ENCODE measurements at places on chromosomes 5 and 9. TPM values are rescaled to one million over a fixed set of nuclear protein-coding genes. Genes with fewer than 3 reads are reported as not detected.
A peak's percentile ranks its signal among the peaks of the same experiment; 100 is the strongest.

Gene SH2D3C
- 5.9 TPM for total RNA-seq

Gene FGFR4
- total RNA-seq = 2.6 TPM

Gene C7
- total RNA-seq = not detected

Gene PCDHGA4
- not detected for total RNA-seq

Gene ISL1
- not detected for total RNA-seq

Gene PCDHAC1
- total RNA-seq = not detected

Gene SLC34A1
- not detected for total RNA-seq

Gene GLRA1
- not detected for total RNA-seq

Gene FGF1
- total RNA-seq = not detected

DNA sequence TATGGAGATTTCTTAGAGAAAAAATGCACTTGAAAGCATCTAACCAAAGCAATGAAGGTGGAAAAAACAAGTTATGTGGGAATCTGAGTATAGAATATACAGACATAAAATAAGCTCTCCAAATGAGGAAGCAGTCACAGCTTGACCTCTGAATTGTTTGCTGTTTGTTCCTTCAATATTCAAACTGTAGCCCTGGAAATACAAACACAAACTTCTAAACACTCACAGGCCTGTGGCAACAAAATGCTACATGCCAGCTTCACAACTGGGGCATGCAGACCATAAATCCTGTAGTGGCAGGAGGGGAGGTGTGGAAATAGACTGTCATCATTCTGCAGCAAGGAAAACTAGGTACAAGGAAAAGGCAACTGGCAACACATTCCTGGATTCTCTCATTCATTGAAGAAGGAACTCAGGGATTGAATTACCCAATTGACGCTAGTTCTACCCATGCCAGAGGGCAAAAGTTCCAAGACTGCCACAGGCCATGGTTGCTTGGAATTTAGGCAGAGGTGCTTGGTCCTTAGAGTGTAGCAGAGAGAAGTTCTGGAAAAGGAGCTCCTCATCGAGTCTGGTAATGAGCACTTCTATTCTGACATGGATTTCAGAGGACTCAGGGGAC, 349.6 kb downstream of the PDE4D start:
- DNase-seq = no peak

DNA sequence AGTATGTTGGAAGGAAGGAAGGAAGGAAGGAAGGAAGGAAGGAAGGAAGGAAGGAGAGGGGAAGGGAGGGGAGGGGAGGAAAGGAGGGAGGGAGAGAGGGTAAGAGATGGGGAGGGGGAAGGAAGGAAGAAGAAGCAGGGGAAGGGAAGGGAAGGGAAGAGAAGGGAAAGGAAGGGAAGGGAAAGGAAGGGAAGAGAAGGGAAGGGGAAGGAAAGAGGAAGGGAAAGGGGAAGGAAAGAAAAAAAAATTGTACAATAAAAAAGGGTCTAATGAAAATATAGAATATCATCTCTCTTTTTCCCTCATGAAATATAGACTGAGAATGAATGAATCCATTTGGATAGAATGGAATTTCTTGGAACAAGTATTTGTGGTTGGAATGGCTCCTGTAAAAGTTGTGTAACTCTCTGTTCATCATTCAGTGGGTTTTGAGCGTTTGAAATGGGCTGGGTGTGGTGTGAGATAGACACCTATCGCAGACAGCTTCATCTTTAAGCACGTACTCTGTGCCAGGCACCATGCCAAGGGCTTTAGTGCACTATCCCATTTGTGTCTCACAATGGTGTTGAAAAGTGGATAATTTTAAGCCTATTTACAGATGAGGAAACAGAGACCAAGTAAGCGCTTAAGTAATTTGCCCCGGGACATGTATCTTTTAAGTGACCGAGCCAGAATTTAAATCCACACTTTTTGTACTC, 11.6 kb upstream of the PAPPA start:
- no peak for DNase-seq

DNA sequence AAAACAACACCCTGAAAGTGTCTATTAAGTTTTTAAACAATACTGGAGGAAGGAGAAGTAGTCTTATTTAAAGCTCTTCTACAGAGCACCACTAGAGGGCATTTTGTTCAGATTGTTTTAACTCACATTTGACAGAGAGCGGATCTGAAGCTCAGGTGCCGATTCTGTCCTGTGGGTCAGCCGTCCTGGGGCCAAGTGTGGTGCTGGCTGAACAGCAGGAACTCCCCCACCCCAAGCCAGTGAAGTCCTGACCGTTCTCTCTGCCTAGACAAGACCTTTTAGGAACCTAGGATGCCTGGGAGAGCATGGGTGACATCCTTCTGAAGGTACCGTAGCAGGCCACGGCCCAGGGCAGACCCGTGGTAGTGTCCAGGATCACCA, 3.9 kb downstream of the EXOC3 start:
- DNase-seq = peak; percentile 51

DNA sequence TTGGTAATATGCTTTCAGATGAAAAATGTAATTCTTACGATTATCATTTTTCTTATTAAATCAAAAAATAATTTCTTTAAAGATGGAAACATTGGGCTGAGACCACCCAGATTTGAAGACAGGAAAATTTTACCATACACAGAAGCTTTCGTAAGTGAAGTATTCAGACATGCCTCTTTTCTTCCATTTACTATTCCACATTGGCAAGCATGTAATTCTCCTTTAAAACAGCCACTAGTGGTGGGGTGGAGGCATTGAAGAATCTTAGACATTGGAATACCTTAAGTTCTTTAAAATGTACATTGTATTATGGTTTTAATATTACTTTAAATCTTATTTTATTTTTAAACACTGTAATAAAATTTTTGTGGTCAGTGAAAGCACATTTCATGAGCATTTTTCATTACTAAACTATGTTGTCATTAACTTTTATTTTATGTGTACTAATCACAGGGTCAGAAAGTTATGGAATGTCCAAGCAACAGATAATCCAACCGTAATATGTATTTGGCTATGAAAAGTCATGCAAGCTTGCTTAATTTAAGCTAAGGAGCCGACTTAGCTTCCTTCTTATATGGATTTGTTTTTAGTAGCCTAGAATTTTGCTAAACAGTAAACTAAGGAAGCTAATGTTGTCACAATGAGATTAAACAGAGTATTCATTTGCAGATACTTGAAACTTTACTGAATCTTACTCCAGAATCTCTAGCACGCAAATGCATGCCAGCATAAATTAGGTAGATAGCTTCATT, 97.4 kb upstream of the ALDH1A1 start:
- no peak for DNase-seq

GRCh38 chr5:66671305-66671704, 75.1 kb downstream of the MAST4 start:
- no peak for DNase-seq

DNA sequence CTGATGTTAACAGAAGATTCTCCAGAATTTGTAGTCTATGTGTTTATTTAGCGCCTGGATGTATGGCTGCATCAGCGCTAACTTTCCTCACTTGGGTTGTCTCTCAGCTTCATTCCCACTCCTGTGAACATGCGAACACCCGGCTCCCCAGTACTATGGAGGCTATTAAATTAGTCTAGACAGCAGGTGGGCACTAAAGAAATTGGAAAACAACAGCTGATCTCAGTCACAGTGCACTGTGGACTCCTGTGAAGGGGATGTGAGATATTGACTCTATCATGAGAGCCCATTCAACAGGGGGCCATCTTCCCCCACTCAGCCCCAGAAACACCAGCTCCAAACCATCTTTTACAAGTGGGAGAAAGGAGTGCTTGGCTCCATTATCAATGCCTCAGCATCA, 471.0 kb downstream of the KDM4C start:
- DNase-seq = no peak

GRCh38 chr9:68560071-68560844, 19.6 kb upstream of the TMEM252 start:
- peak; percentile 57 for DNase-seq

DNA sequence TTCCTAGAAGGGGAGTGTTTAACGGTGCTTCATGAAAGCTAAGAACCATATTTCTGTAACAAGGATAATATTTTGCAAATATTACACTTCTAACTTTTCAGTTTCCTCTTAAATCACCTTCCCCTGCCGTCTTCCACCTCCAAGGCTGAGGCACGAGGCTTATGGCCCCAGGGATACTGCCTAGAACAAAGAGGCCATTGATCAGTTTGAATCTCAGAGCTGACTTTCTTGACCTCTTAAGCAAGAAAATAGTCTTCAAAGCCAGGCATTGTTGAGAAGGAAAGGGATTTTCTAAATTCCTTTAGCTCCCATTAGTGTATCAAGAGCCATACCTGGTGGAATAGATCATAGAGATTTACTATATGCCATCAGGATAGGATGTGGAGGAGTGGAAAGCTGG, 566.2 kb downstream of the BNC2 start:
- DNase-seq = no peak

DNA sequence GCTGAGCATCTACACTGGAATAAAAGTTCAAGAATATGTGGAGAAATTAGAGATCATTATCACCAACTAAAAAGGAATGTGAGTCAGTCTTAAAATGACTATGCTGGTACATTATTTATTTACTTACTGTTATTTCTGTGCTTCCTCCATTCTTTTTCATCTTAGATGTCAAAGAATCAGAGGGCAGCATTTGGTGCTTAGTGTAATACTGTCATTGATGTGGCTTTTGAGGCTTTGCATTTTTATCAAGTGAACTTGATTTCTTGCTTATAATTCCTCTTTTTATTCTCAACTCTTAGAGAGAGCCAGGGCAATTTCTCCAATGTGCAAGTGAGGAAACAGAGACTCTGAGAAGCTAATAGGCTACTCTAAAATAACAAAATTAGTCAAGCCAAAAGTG, 163.7 kb upstream of the TRPC7 start:
- DNase-seq = no peak

DNA sequence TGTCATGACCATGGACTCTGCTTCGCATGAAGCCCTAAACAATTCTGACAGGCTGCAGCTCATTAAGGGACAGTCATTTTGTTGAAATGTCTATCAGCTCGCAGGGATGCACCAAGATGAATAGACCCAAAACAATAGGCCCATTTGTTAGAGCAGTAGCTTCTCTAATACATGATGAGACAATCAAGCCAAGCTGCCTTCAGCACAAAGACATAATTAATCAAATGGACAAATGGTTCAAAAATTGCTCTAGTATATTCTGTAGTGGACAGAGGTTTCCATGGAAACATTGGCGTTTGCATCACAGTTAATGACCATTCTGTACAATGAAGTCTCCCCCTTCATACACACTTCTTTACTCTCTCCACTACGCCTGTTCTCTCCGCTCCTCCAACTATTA, 274.6 kb downstream of the ANXA1 start:
- no peak for DNase-seq

DNA sequence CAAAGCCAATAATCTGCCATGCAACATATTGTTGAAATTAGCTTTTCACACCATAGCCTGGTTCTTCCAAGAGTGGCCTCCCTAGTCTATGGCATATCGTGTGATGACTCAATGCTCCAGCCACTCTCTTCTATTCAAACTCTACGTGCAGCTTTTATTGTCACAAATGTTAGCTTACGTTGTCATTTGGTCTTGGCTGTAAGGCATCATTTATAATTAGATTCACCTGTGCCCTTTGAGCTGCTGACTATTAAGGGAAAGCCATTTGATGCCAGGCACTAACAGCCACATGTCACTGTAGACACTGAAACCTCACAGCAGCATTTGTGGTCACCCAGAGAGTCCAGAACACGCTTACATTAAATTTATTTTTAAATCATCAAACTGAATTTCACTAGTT, 66.8 kb downstream of the APBA1 start:
- no peak for DNase-seq

DNA sequence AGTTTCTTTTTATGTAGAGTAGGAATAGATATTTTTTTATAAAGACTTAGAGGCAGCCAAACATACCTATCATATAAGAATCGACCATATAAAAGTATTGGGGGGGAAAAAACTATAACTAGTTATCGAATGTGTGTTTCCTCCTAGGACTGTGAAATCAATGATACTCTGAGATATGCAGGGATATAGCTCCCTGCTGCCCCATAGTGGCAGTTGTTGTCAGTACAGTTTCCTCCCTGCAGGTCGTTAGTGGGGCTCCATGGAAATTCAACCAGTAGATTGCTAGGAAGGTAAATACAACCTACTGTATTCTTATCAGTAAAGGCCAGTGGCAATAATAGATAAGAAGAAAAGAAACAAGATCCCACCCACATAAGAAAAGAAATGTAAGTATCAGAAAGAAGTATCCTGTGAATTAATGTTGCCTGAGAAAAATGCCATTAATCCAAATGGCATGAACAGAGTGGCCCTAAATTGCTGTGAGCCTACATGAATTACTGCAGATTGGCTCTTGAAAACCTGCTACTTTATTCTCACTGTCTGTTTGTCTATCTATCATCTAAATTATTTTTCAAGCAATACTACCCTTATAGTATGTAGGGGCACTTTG, 136.9 kb upstream of the FBN2 start:
- DNase-seq = peak; percentile 7

DNA sequence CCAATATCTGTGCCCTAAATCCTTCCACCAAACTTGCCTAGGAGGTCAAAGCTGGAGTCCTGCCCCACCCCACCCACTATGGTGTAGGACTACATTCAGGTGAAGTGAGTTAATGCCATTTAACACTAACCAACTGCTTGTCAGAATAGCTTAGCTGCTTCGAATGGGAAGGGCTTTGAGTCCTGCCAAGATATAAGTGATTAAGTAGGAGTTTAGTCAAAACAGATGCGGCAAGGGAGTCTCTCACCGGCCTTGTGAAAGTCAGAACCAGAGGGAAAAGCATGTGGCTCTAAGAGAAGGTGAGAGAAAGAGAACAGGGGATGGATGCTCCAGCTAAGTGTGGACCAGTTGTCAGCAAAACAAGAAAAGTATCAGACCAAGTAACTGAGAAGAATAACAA, 132.6 kb downstream of the SPOCK1 start:
- no peak for DNase-seq

GRCh38 chr9:93577078-93577974, 942 bp downstream of the PHF2 start:
- peak; percentile 63 for DNase-seq

GRCh38 chr5:115151208-115151805, 18.4 kb downstream of the TRIM36 start:
- no peak for DNase-seq

DNA sequence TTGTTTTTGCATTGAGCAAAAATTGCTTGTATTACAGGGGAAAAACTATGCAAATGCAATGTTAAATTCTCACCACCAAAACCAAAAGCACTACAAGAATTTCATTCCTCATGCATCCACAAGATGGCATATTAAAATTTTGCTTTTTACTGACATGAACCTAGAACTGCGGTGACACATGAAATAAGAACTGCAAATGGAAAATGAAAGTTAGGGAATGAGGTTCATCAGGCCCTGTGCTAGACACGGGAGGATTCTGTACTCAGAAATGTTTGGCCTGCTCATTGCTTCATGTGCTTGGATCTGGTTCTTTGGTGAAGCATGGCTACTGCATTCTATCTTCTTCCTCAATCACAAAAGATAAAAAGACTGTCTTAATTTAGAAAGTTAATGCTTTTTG, 9.1 kb upstream of the RFK start:
- DNase-seq = no peak

GRCh38 chr5:139148306-139148705, 49.9 kb downstream of the SIL1 start:
- no peak for DNase-seq

- no peak for DNase-seq
Measured at GRCh38 chr5:138790684-138791083, 37.5 kb downstream of the CTNNA1 start.

Data from CD8-positive, alpha-beta T cell (primary cell).